ENCODE measurements at places on chromosomes 11 and 22.

- no peak for DNase-seq
Observed at GRCh38 chr11:2380807-2381350, 3.8 kb downstream of the CD81 start.

DNA sequence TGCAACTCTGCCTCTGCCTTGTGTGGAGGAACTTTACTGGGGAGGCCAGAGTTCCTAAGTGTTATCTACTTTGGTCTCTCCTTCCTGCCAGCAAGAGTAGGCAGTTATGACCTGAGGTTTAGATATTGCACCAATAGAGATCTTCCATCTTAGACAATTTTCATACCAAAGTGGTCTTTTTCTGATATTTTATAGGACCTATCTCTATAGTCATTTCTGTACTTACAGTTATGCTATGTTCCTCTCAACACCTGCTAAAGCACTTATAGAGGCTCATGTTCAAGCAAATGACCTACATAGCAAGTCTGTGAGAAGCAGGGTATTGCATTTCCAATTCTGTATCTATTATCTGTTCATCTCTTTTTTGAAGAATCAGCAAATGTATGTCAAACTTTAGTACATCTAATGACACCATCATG lies 80.8 kb downstream of the HORMAD2 start:
- DNase-seq = no peak

GRCh38 chr11:123608945-123609344 lies 45.5 kb downstream of the SCN3B start:
- no peak for DNase-seq

DNA sequence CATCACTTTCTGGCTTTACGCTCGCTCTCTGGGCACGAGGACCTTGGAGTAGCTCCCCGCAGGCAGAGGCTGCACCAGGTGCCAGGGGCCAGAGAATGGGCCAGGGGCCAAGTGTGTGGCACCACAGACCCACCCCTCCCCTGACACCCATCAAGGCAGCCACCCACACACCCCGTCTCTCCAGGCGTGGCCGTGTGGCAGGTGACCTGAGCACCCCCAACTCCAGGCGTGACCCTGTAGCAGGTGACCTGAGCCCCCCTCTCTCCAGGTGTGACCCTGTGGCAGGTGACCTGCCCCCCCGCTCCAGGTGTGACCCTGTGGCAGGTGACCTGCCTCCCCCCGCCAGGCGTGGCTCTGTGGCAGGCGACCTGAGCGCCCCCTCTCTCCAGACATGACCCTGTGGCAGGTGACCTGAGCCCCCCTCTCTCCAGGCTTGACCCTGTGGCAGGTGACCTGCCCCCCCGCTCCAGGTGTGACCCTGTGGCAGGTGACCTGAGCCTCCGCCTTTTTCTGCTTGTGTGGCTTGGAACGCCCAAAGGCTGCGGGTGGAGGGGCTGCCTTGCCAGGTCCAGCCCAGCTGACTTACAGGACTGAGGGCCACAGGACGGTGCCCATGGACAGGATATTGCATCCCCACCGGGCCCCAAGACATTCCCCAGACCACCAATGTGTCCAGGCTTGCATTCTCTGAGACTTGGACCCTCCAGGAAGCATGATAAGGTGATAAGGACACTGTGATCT lies 667.2 kb downstream of the BRD1 start:
- no peak for DNase-seq

GRCh38 chr11:16942342-16942741 lies 71.9 kb downstream of the PLEKHA7 start:
- no peak for DNase-seq
